Prostate gland (tissue), 2 donors: ENCODE measurements at places on chromosomes 4 and X. TPM values are rescaled to one million over a fixed set of nuclear protein-coding genes. Genes with fewer than 3 reads are reported as not detected.

DNA sequence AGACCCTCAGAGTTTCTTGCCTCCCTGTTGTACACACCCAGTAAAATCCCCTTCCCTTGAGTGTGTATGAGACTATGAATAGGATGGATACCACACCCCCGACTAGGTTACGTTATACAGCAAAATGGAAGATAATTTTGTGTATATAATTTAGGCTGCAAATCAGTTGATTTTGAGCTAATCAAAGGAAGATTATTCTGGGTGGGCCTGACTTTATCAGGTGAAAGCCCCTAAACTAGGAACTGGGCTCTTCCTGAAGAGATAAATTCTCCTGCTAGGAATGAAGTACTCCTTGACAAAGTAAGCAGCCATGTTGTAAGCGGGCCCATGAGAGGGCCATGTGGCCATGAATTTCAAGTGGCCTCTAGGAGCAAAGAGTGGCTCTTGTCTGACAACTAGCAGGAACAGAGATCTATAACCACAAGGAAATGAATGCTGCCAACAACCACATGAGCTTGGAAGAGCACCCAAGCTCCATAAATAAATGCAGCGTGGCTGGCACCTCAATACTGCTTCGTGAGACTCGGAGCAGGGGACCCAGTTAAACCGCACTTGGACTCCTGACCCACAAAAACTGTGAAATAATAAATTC lies 646.4 kb downstream of the IL1RAPL1 start:
- H3K4me1 ChIP-seq: no peaks in the 10 kb centered on the region
- no peaks in the 10 kb centered on the region for H3K27me3 ChIP-seq
- no peak overlapping the region for H3K4me3 ChIP-seq

- no peak overlapping the region for H3K27ac ChIP-seq
- no peak overlapping the region for H3K4me3 ChIP-seq
- no peak for DNase-seq
- H3K27me3 ChIP-seq: no peaks in the 10 kb centered on the region
Observed at GRCh38 chrX:24316111-24316510, 2.2 kb upstream of the SUPT20HL2 start.

DNA sequence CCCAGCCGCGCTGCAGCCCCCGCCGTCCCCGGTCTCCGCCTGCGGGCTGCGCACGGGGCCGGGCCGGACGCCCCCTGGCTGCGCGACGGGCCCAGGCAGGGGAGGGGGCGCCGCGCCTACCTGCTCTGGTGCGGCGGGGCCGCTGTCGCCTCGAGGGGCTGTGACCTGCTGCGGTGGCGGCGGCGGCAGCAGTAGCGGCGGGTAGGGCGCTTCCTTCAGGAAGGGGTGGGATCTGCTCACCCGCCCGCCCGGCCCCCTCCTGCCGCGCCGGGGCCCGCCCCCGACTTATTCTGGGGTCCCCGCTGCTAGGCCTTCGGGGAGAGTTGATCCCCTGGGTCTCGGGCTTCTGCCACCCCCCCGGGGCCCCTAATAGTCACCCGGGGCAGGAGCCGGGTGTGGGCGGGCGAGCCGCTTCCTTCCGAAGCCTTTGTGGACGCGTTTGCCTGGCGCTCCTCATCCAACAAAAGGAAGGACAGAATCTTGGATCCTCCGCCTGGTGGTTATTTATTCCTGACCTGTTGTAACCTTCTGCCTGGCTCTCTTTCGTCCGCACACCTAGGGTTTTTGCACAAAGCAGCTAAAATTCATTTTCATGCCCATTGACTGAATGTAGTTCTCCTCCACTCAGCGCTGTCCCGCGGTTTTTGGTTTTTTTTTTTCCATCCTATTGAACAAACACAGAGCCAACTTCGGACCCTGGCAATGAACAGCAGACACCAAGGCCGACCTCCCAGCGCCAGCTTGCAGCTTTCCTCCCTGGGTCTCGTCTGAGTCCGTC lies at the start of gene TMEM150C:
TSS of gene TMEM150C (minus strand) at position 203 of the 778 bp plus-strand sequence. CDS start 57,331 bp downstream, outside the sequence.
- peak; percentile 9 for DNase-seq
- peak within 1 kb of the TSS; percentile 80 for H3K4me3 ChIP-seq
- no peaks in the 10 kb centered on the region for H3K36me3 ChIP-seq
- H3K4me1 ChIP-seq: no peaks in the 10 kb centered on the region
- no peaks in the 10 kb centered on the region for H3K27me3 ChIP-seq
- H3K27ac ChIP-seq: peak within 1 kb of the TSS; percentile 73

DNA sequence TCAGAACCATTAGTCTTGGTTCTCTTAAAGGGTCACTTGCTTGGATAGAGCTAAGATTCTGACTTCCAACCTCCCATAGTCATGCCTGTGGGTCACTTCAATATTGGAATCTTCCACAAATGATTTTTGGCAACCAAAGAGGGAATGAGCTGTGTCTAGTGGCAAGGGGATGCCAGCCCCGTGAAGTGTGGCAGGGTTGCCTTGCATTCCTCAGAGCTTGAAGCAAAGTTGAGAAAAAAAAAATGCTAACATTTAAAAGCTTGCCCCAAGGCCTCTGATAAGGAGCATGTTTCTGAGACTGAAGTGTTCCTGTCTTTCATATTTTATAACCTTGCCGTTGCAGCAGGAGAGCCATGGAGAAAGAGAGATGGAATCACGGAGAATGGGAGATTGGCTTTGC lies 120.2 kb downstream of the PAPSS1 start:
- no peak overlapping the region for H3K4me3 ChIP-seq
- H3K4me1 ChIP-seq: no peaks in the 10 kb centered on the region
- no peak overlapping the region for H3K27ac ChIP-seq

- no peak overlapping the region for H3K27ac ChIP-seq
- H3K27me3 ChIP-seq: no peaks in the 10 kb centered on the region
- no peaks in the 10 kb centered on the region for H3K4me1 ChIP-seq
- no peak overlapping the region for H3K4me3 ChIP-seq
Observed at GRCh38 chr4:152523731-152524130, 12.2 kb downstream of the FBXW7 start.

- H3K27ac ChIP-seq: no peak overlapping the region
- no peaks in the 10 kb centered on the region for H3K36me3 ChIP-seq
- H3K27me3 ChIP-seq: no peaks in the 10 kb centered on the region
Observed at GRCh38 chr4:121192480-121192879, 28.4 kb upstream of the TNIP3 start.

DNA sequence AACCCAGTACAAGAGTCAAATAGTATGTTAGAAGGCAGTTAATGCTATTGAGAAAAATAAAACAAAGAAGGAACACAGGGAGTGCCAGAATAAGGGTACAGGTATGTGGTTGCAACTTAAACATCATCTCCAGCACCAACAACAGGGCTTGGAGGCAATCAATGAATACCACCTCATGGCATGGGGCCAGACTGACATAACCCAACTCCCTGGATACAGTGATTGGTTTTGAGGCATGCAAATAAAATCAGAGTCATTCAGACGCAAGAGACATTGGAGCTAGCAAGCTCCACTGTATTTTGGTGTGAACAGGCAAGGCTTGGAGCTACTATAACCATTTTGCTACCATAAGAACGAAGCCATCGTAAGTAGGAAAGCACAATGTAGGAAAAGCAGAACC lies 56.7 kb downstream of the PPP3CA start:
- no peaks in the 10 kb centered on the region for H3K36me3 ChIP-seq
- no peaks in the 10 kb centered on the region for H3K27me3 ChIP-seq
- no peak overlapping the region for H3K4me3 ChIP-seq
- H3K27ac ChIP-seq: no peak overlapping the region
- DNase-seq: no peak

GRCh38 chr4:4821577-4821976 lies 37.9 kb upstream of the MSX1 start:
- H3K36me3 ChIP-seq: no peaks in the 10 kb centered on the region
- H3K27ac ChIP-seq: no peak overlapping the region
- no peaks in the 10 kb centered on the region for H3K4me1 ChIP-seq

DNA sequence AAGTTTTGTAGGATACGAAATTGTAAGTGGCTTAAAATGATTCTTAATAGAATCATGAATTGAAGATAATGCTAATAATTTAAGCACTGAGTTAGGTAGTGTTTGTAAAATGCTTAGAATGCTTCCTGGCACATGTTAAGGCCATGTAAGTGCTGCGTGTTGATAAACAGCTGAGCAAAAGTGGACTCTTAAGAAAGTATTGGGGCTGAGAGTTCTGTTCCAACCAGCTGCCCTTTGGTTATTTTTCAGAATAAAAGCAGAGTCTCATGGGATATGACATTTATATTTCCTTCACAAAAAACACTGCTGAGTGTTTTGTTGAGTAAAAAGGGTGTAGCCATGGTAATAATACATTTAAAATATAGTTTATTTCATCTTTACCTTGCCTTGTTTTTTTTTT lies 42.5 kb downstream of the HTT start:
- no peak for DNase-seq
- H3K36me3 ChIP-seq: peaks cover 10% of the 10 kb centered on the region
- H3K27me3 ChIP-seq: no peaks in the 10 kb centered on the region
- H3K27ac ChIP-seq: no peak overlapping the region
- H3K4me3 ChIP-seq: no peak overlapping the region

- no peaks in the 10 kb centered on the region for H3K36me3 ChIP-seq
- no peaks in the 10 kb centered on the region for H3K4me1 ChIP-seq
- no peak overlapping the region for H3K27ac ChIP-seq
- no peak for DNase-seq
- H3K27me3 ChIP-seq: no peaks in the 10 kb centered on the region
Observed at GRCh38 chr4:176380352-176381157, 60.8 kb downstream of the SPCS3 start.

- H3K27ac ChIP-seq: no peak overlapping the region
- no peaks in the 10 kb centered on the region for H3K27me3 ChIP-seq
- H3K36me3 ChIP-seq: no peaks in the 10 kb centered on the region
- no peak for DNase-seq
- H3K4me3 ChIP-seq: no peak overlapping the region
Observed at GRCh38 chrX:41092776-41093175, 7.5 kb downstream of the USP9X start.

DNA sequence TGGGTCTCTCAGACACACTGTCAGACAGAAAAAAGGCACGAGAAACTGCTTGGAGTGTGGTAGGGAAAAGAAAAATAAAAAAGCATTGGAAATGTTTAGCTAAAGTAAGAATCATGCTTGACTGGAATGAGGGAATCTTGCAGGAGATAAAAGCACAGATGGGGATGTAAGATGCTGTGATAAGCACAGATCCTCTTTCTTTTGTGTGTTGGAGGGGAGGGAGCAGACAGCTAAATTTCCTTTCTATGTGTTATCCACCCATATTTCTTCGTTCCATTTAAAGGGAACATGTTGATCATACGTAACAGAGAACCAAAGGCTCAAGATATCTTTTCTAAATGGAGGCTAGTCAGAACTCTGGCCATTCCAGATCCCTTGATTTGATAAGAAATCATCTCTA lies 614.0 kb upstream of the LCORL start:
- DNase-seq: no peak
- H3K4me3 ChIP-seq: no peak overlapping the region
- H3K4me1 ChIP-seq: no peaks in the 10 kb centered on the region
- no peaks in the 10 kb centered on the region for H3K36me3 ChIP-seq

- no peaks in the 10 kb centered on the region for H3K4me1 ChIP-seq
- peak within 1 kb of the TSS; percentile 53 for H3K4me3 ChIP-seq
- H3K27me3 ChIP-seq: no peaks in the 10 kb centered on the region
- DNase-seq: peak; percentile 55
- peak within 1 kb of the TSS; percentile 71 for H3K27ac ChIP-seq
- H3K36me3 ChIP-seq: no peaks in the 10 kb centered on the region
Observed at GRCh38 chrX:102651242-102652011, at the start of gene GPRASP1. Gene GPRASP1, plus strand, starts transcription at chrX:102651483. Its CDS starts 2,431 bp downstream, at chrX:102653914.

DNA sequence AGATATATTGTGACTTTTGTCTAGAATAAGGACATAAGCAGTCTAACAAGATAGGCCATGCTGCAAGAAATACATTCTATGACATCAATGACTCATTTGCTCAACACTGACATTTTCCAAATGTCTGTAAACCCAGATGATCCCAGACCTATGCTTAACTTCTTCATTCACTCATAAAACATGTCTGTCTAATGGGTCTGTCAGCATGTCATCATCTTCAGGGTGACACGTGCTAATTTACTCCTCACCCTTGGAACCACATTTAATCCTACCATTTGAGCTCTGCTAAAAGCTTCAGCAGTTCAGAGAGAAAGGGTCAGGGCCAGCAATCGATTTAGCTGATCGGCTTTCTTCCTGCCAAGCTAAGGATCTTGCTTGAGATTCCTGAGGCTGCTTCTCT lies 109.4 kb upstream of the MAP3K15 start:
- H3K4me3 ChIP-seq: no peak overlapping the region
- no peak for DNase-seq
- H3K27ac ChIP-seq: no peak overlapping the region
- no peaks in the 10 kb centered on the region for H3K27me3 ChIP-seq

DNA sequence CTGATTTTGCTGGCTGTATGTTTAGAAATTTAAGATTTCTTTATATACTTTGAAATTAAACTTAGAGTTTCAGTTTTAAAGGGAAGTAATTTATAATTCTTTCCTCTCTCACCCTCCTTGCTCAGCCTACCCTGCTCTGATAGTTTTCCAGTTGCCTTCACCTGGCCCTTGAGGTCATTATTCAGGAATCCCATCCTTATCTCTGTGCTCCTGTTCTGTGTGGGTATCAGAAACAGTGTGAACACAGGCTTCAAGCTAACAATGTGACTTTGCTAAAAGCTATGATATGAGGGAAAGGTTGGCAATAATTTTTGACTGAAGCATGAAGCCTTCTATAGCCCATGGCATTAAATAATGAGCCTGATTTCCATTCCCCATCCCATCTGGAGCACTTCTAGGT lies 128.1 kb downstream of the MID1 start:
- no peak overlapping the region for H3K4me3 ChIP-seq
- H3K27me3 ChIP-seq: no peaks in the 10 kb centered on the region
- no peaks in the 10 kb centered on the region for H3K36me3 ChIP-seq
- no peak for DNase-seq

DNA sequence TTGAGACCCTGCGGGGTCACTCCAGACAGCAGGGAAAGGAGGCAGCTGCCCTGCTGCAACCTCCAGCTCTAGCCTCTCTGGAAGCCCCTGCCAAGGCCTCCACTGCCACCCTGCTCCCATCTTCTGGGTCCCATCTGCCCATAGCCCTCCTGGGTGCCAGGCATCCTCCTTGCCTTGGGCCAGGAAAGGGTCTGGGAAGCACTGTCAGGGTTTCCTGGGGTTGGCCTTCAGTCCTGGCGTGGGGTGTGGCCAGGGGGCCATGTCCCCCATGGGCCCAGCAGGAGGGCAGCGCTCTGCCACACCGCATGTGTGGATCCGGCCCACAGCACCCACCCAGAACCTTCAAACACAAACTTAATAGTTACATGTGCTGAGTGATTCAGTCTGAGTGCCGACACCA lies 3.4 kb upstream of the CPLX1 start:
- H3K4me3 ChIP-seq: no peak overlapping the region
- peaks cover 7% of the 10 kb centered on the region for H3K4me1 ChIP-seq
- no peak overlapping the region for H3K27ac ChIP-seq

GRCh38 chr4:165803005-165803404 lies 70.0 kb upstream of the TLL1 start:
- no peaks in the 10 kb centered on the region for H3K4me1 ChIP-seq
- DNase-seq: no peak
- no peak overlapping the region for H3K27ac ChIP-seq
- no peaks in the 10 kb centered on the region for H3K36me3 ChIP-seq
- no peak overlapping the region for H3K4me3 ChIP-seq

Gene WNK3
- 2.4 TPM for total RNA-seq

Gene PALLD
- total RNA-seq: 252 TPM

Gene AKAP14
- total RNA-seq: 1.4 TPM

Gene LIAS
- 15.3 TPM for total RNA-seq

Gene RHOH
- 1.3 TPM for total RNA-seq

Gene QRFPR
- 0.40 TPM for total RNA-seq

Gene SHROOM3
- total RNA-seq: 107 TPM

Gene CLNK
- total RNA-seq: not detected

Gene ASB9
- total RNA-seq: 62.1 TPM
